Esophagus muscularis mucosa (tissue), 4 donors: ENCODE measurements at places on chromosomes 7 and 10.
A peak's percentile ranks its signal among the peaks of the same experiment; 100 is the strongest.

DNA sequence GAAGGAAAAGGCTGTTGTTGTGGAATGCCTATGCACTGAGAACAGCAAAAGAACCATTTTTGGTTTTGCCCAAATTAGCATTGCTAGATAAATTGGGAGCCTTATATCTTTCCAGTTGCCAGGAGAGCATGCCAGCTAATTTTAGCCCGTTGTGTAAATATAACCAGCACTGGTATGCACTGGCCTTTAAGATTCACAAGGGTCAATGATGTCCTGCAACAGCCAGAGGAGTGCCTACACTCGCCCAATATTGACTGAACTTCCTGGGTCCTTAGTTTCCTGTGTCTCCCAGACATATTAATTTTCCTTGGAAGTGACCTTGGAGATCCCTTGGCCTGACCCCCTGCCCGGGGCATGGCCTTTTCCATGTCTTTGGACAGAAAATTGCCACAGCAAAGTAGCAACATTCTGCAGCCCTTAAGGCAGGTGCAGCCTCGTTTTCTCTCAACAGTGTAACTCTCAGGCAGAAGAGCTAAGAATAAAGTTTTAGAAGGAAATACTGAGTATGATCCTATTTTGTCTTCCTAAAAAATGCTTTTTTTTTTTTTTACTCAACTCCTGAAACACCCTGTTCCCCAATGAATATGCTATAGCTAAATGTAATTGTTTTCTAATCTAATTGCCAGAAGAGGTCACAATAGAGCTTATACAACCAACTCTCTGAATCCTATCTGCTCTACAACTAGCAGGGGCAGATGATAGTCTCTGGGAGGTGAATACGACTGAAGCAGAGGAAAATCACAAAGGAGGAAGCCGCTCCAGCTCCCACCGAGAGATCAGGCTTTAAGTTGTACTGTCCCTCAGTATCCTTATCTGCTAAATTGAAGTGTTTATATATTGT is 131.9 kb upstream of the PCGF5 start:
- DNase-seq, result peak; percentile 72

DNA sequence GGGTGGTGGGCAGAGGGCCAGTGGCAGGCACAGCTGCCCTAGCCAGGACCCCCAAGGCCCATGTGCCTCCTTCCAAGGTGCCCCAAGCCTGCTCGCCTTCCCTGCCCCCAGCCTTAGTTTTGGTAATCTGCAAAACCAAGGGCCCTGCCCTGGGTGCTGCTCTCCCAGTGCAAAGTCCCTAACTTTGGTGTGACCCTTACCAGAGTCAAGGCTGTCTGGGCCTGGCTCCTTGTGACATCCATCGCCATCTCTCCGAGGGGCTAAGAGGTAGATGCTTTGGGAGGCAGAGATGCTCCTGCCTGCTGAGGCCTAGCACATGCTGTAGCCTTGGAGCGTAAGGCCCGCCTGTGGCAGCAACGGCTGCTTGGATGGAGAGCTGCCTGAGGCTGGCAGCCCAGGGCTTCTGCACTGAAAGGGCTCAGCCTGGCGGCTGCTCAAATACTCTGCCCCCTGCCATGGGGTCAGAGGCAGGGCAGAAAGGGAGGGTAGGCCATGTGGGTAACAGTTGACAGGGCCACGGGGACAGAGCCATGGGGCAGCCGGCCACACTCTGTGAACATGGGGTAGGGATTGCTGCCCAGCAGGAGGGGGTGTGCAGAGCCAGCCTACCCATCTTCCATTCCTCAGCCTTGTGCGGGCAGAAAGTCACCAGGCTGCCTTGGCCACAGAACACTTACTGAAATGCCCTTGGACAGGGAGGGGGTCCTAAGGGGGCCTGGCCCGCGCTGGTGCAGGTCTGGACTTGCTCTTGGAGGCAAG is 17.9 kb upstream of the MYL7 start:
- DNase-seq, result no peak

- DNase-seq, result no peak
Observed at GRCh38 chr10:6164271-6165095, 38.2 kb upstream of the PFKFB3 start.

- DNase-seq, result no peak
Observed at GRCh38 chr7:39845006-39845405, 105.0 kb upstream of the CDK13 start.

DNA sequence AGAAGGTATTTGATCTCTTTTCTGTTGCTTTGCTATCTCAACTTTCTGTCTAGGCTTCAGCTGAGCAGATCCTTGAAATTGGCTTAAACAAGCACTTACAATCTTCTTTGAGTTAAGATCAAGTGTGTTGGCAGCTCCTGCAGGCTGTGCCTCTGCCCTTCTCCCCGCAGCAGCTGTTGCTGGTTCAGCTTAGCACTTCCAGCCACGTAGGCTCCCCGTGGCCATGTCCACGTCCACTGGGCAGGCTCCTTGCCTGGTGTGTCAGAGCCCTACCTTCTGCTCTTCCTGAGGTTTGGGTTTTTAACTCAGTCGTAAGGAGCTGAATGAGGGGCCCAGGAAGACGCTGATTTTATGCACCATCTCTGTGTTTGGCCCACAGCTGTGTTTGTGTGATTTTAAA is 47.2 kb downstream of the CAMK1D start:
- DNase-seq, result no peak
